ENCODE measurements at places on chromosomes 11 and 22.

DNA sequence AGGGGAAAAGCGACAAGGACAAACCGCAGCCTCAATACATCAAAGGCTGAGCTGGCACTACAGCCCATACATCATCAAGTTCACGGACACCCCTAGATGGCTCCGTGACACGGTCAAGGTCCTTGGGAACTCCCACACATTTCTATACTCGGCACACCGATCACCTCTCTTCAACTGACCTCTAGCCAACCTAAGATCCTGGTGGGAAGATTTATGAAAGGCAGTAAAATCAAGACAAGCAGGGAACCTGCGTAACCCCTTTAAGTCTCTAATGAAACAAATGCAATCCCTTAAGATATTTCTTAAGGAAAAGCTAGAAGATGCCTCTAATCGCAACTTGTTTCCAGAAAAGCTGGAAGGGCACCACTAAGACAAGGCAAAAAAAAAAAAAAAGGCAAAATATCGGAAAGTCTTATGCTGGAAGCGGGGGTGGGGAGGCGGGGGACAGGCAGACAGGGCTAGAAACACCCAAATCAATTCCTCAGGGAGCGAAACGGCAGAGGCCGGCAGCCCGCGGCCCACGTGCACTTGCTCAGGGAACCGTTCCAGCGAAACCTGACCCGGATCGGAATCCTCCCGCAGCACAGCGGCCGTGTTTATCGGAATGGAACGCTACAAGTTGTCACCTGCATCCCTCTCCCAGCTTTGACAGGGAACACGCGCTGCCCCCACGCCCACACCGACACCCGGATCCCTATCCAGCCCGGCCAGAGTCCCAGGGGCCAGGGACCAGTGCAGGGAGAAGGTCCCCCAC is 1.4 kb downstream of the ARHGAP20 start:
- peak; percentile 37 for DNase-seq

- DNase-seq, result no peak
These were observed 19.5 kb upstream of the IGLL5 start for GRCh38 chr22:22867996-22868715.

DNA sequence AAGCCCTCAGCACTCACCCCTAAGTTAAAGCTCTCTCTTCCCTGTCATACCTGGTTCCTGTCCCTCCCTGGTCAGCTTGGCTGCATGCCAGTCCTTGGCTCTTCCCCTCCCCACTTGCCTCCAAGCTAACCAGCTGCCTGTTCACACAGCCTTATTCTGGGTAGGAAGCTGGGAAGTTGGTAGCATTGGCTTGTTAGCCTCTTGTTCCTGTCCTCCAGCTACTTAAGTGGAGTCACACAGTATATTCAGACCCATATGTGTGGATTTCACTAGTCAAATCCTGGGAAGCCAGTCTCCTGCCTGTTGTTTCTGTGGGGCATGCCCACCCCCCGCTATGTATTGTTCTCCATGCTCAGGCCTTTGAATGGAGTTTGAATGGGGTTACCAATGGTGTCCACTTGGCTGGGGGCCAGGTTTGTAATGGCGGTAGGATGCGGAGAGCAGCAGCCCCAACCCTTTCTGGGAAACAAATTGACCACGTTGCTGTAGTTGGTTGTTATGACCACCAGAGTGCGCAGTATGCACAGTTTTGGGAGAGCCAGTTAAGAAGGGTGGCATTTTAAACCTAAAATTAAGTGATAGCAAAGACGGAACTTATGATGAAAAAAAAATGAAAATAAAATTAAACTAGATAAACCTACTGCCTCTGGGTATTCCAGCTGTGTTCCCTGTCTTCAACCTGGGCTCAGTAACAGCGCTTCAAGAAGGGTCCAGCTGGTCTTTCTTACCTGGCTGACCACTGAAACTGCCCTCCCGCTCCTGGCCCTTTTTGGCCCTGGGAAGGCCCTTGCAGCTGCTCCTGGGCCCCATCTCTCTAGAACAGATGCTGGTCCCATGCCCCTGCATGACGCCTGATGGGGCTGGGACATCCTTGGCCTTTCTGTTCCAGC is 10.7 kb upstream of the RPS3 start:
- DNase-seq, result peak; percentile 58

DNA sequence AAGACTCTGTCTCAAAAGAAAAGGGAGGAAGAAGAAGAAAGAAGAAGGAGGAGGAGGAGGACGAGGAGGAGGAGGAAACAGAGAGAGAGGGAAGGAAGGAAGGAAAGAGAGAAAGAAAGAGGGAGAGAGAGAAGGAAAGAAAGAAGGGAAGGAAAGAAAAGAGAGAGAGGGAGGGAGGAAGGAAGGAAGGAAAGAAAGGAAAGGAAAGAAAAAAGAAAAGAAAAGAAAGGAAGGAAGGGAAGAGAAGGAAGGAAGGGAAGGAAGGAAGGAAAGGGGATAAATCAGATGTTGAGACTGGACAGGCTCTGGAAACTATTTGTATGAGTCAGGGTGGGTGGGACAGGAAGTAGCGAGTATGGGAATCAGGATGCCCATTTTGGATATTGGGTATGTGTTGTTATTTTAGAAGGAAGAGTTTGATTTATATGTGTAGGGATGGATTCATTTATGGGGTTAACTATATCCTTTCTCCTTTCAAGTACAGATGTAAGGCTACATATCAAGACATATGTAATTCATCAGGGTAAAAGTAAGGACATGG is 6.0 kb upstream of the RPL3 start:
- DNase-seq, result no peak

- DNase-seq, result no peak
These were observed 26.5 kb upstream of the TREH start for GRCh38 chr11:118705791-118706545.

GRCh38 chr22:26597026-26597425 is 7.1 kb upstream of the TPST2 start:
- no peak for DNase-seq

DNA sequence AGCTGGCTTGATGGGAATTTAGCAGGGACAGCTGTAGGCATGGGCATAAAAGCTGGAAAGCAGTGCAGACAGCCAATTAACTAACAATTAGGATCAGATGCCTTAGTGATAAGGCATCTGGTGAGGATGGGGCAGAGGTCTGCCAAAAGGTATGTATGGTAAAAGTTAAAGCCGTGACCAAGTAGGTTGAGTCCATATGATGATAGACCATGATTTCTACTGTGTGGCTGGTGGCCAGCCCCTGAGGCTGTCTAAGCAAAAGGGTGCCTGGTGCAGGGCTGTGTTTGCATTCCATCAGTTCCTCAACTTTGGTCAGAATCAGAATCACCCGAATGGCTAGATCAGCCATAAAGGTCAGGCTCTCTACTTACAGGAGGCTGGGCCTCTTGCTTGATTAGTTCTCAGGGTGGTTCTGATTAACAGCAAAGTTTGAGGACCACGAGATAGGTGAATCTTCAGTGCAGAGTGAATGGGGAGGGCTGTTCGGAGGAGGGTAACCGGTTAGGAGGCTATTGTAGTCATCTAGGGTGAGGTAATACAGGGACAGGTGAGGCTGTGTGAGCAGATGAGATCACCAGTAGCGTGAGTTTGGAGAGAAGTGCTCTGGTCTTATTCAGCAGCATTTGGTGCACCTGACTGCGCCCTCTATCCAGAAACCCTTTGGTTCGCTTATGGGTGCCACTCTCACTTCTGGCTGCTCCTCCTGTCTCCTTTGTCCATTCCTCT is 27.2 kb downstream of the PPFIBP2 start:
- no peak for DNase-seq

- DNase-seq, result no peak
These were observed 3.6 kb downstream of the SHANK3 start for GRCh38 chr22:50676180-50676636.

- DNase-seq, result no peak
These were observed 519.6 kb downstream of the SOX6 start for GRCh38 chr11:15836795-15837194.

GRCh38 chr22:45223304-45224117 is 17.2 kb downstream of the KIAA0930 start:
- DNase-seq, result no peak

DNA sequence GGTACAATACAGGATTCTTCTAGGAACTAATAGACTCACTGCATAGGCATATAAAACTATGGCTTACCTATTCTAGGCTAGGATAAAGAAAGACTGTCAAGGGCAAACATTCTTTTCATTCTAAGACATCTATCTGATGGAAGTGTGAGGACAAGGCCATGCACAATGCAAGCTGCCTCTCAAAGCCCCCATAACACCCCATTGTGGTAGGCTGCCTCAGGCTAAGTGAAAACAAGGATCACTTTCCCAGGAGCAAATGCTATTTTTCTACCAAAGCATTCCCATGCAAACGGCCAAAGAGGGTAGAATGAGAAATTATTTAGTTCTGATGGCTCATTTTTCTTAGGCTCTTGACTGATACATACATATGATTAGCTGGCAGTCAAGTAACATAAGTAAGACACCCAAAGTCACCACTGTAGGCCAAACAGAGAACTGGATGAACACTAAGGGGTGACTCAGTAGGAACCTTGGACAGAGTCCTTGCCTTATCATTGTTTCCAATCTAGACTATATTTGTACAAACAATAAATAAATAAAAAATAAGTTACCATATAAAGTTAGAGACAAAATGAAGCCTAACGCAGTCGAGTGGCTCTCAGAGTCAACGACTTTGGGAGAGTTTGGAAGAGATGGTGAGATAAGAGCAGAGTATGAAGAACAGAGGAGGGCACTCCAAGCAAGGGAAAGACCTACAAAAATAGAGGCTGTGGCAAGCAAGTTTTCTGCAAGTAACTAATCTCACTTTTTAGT is 303.6 kb downstream of the SBF2 start:
- no peak for DNase-seq

- DNase-seq, result no peak
These were observed 31.8 kb upstream of the CELSR1 start for GRCh38 chr22:46569055-46569847.

- DNase-seq, result no peak
These were observed 25.5 kb downstream of the KCNJ5 start for GRCh38 chr11:128916681-128917080.

- no peak for DNase-seq
These were observed 352.2 kb upstream of the CTSC start for GRCh38 chr11:88689548-88690240.

DNA sequence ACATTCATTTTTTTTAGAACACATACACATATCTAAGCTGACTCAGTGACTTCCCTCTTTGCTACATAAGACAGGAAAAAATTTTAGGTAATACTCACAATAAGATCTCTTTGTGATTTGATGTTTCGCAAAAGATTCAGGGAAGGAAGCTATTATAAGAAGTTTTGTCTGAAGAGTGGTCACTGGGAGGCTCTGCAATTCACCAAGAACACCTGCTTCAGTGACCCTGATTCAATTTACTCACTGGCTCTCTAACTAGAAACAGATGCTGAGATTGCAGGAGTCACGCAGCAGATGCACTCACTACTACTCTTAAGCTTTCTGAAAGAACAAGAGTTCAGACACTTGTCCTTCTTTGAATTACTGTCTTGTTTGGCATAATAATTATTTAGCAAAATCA is 193.6 kb upstream of the DDI1 start:
- DNase-seq, result no peak

DNA sequence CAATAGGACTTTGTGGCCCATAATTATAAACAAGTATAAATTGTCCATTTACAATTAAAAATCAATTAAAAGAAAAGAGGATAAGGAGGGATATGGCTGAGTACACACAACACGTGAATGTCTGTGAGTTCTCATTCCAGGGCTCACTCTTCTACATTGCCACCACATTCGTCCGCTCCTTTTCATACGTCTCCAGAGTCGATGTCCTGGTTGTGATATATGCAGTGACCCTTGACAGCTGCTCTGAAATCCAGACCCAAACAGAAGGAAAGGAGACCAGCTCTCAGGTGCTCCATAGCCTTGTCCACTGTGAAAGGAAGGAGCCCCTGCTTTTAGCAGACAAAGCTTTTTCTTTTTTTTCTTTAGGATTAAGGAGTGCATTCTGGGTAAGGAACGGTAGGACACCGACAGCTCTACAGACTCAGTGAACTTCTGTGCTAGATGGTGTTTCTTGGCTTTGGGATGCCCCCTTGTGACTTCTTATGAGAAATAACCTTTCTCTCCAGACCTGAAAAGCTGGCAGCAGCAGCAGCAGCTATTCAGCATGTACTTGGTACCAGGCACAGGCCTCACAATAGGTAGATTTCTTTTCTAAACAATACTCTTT is 19.7 kb upstream of the DNAJB13 start:
- DNase-seq, result no peak

- DNase-seq, result no peak
These were observed 63.7 kb downstream of the MAML2 start for GRCh38 chr11:96279018-96279895.

GRCh38 chr11:14529321-14529720 is 9.1 kb upstream of the PSMA1 start:
- no peak for DNase-seq

DNA sequence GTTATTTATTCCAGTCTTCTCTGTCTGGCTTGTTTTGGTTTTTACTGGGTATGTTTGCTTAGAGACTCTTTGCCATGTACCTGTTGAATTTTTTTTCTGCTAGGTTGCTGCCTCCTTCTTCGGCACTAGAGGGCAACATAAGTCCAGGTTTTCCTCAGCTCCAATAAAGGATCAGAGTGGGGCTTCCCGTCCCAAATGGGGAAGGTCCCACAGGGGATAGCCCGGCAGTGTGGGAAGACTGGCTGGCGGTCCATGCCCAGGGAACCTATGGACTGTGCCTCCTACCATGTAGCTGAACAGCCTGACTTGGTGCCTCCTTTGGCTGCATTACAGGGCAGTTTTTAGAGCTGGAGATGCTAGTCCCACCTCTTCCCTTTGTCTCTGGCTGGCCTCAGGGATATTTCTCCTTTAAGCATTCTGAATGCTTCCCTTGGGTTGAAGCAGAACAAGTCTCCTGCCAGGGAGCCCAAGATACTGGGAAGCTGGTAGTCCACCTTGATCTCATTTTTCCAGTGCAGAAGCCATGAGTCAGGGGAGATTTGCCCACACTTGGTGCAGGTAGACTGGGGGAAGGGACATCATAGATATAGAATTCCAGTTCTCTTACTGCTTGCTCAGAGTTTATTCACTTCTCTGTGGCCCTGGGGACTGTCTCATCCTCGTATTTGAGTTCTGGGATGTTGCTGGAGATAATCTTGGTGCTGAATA is 60.2 kb downstream of the BRD1 start:
- no peak for DNase-seq

- DNase-seq, result no peak
These were observed 2.0 kb downstream of the SYT12 start for GRCh38 chr11:67024966-67025365.

DNA sequence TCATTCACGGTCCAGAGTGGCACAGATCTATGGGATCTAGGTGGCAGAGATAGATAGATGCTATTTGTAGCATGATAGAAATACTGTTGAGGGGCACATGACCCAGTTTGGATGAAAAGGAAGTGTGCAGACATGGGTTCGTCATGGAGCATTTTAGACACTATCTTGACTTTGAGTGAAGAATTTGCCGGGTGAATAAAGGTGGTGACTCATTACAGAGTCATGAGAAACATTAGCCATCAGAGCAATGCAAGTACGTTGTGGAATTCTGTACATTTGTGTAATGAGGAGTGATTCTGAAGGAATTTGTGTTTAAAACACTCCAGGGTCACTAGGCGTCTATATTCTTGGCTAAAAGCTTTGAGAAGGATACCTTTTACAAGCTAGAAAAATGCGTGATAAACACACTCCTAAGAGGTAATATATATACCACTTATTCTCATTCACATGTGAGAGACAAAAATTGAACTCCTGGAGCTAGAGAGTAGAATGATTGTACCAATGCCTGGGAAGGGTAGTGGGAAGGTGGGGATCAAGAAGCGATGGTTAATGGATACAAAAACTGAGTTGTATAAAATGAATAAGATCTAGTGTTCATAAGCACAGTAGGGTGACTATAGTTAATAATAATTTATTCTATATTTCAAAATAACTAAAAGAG is 593.7 kb upstream of the LUZP2 start:
- no peak for DNase-seq
